HCEC 1CT (cell line): ENCODE measurements at places on chromosomes 12 and 14.

DNA sequence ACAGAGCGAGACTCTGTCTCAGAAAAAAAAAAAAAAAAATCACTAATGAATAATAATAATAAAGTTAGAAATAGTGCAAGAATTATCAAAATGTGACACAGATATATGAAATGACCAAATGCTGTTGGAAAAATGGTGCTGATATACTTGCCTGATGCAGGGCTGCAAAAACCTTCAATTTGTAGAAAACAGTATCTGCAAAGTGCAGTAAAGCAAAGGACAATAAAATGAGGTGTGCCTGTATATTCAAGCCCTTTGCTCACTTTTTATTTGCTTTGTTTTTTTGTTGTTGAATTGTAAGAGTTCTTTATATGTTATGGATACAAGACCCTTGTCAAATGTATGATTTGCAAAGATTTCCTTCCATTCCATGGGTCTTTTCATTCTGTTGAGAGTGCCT is 9.0 kb upstream of the PAPOLA start:
- no peak for DNase-seq

DNA sequence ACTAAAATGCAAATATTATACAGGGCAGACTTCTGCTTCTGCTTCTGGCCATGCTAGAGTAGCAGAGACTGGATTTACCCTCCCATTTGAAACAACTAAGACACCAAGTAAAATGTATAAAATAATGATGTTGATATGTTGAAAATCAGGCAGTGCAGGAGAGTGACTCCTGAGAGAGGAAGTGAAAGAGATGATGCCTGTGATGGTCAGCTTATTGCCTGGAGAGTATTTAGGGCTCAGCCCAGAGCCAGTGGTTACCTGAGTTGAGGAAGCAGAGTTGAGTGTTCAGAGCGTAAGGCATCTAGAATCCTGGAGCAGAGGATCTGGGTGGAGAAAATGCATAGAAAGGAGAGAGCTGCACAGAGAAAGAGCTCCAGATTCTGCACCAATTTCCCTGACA is 131.8 kb upstream of the C14orf180 start:
- no peak for DNase-seq

DNA sequence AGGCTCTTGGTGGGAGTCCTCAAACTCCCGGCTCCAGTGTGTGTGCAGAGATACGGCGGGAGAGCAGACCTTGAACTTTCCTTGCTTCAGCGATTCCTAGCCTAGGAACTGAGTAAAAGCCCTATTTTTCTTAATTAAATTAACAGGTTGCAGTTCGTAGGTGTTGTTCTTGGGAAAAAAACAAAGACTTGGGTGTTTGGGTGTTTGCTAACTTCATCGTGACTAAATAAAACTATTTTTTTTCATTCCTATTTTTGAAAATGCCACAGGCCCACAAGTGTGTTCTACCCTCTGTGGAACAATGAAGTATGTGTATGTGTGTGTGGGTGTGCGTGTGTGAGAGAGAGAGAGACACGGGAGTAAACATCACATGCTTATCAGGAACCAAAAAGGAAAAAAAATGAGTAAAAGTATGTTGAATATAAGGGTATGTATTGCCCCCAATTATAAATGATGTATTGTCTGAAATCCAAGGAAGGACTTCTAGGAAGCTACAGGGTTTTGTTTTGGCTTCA is 651 bp downstream of the TMEM117 start:
- DNase-seq, result no peak

DNA sequence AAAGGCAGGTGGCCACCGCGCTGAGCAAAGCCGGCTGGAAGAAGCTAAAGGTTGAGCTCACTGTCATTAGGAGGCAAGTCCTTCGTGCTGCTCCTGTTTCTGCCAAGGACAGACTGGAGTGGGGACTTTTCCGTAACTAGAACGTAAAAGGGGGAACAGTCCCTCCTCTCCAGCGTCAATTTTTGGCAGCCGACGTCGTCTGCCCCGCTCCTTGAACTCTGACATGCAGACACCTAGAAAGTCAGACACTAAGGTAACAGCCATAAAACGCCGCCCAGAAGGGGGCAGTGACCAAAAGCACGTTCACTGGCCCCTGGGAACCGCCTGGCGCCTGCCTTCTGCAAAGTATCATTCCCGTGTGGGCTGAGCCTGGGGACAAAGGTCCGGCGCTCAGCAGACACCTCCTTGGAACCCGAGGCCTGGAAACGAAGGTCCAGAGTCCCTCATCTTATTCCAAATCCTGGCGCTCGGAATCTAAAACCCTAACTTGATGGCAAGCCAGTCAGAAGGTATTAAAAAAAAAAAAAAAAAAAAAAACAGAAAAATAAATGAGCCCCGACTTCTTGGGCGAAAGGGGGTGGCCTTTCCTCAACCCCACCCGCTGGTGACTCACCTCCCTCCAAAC is 1.1 kb upstream of the LRP1 start:
- DNase-seq, result peak; percentile 39

DNA sequence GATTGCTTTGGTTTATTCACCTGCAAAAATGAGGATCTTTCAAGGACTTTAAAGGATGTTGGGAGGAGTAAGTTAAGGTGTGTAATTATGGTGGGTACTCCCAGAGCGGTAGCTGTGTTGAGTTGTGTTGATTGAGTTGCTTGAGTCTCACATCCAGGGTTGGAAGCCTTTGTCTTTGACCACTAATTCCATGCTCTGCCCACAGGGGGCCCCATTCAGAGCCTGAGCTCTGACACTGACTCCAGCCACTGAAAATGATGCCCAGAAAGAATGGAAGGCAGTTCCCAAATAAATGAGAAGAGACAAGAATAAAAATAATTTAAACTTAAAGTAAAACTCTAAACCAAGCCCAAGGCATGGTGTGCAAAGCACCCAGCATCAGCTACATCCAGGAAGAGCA is 237.4 kb upstream of the PWP1 start:
- no peak for DNase-seq

GRCh38 chr12:124509676-124510300 is 57.6 kb downstream of the NCOR2 start:
- DNase-seq, result no peak

DNA sequence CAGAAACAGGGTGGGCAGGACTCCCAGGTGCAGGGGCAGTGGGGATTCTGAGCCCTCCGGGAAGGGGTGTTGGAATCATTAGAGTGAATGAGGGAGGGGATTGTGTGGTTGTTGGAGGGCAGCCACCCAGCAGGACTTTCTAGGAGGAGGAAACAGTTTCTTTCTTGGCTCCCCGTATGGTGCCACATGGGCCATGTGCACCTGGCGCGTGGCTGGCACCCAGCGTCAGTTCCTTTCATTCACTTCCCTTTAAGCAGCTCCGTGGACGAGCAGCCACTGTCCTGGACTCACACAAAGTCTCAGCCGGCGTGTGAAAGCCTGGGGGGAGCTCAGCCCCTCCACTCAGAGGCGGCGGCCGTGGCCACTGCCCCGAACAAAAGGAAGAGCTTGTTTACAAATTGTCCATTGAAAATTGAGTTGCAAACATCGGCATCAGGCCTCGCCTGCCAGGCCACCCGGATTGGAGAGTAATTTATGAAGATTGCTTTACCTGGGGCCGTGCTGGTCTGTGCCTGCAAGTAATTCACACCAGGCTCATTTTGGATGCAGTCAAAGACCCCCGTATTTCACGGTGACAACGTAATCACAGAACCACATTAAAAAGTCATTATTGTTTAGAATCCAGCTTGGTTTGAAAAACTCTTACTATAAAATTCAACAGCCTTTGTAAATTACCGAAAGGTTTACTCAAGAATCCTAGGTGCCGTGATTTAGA is 101.7 kb upstream of the C14orf180 start:
- DNase-seq, result no peak

GRCh38 chr12:32036477-32037263 is 70.0 kb upstream of the BICD1 start:
- no peak for DNase-seq

DNA sequence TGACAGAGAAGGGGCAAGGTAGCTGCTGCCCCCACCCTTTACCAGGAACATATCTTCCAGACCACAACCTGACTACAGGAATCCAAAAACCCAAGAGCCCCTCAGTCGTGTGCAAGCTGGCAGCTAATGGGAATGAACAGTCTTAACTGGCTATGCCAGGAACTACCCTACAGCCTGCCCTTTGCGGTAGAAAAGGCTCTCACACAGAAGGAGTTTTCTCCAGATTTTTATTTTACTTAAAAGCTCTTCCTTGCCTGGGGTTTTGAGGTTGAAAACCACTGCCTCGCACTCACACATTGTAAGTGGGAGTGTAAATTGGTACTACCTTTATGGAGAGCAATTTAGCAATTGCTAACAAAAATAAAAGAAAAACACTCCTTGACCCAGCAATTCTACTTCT is 28.3 kb downstream of the PITPNM2 start:
- no peak for DNase-seq

GRCh38 chr14:64725261-64725815 is 21.1 kb downstream of the PLEKHG3 start:
- no peak for DNase-seq

GRCh38 chr12:30795410-30796312 is 40.9 kb upstream of the CAPRIN2 start:
- DNase-seq, result peak; percentile 87

DNA sequence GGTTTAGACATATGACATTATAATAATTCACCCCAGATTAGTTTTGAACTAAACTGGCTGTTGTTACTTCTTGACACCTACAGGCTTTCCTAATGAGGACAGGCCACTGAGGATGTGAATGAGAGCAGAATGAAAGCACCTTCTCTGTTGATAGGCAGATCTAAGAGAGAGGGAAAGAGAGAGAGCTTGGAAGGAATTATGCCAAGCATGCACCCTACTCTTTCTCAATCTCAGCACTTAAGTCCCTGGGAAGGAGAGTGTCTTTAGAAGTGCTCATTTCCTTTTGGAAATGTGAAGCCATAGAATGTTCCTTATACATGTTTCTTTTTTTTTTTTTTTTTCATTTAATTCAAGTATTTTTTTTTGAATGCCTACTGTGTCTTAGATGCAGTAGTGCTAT is 49.0 kb downstream of the TBC1D15 start:
- no peak for DNase-seq

- DNase-seq, result no peak
These were observed 149.3 kb upstream of the TMTC2 start for GRCh38 chr12:82537436-82537835.

- no peak for DNase-seq
These were observed 261.8 kb downstream of the ATP23 start for GRCh38 chr12:58202933-58203718.

DNA sequence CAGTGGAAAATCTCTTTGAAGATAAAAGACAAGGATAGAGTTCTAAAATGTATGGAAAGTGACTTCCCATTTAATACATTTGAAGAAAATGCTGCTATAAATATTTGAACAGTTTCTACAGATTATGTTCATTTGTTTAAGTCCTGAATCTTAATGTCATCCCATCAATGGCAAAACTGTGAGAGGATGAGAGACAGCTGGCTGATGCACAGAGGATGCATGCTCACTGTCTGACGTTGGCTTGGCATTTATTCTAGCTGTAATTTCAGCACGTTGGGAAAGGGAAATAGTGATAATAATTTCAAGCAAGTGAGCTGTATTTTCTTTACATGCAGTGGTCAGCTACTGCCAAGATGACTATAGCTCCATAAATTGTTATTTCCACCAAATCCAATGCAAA is 40.5 kb downstream of the PPFIA2 start:
- no peak for DNase-seq

DNA sequence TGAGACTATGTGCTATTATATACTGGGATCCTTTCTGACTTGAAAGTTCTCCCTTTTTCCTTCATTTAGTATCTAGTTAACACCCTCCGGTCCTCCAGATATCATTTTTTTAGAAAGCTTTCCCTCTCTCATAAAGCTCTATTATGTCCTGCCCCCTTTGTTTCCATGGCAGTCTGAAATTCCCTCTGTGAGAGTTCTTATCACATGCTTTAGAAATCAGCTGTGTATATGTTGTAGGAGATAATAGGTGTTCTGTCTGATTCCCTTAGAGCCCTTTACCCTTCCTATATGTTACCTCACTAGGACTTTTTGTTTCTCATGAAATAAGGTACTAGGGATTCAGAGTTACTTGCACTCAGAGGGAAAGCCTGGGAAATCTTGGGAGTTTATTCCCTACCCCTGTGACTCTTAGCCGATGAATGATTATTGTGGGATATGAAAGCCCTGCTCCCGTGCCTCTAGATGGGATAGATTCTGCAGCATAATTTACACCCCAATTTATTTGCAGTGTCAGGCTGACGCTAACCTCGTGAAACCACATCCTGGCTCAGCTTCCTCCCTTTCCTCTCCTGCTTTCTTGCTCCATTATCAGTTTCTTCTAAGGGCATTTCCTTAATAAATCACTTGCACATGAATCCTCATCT is 448.4 kb downstream of the MDGA2 start:
- no peak for DNase-seq

DNA sequence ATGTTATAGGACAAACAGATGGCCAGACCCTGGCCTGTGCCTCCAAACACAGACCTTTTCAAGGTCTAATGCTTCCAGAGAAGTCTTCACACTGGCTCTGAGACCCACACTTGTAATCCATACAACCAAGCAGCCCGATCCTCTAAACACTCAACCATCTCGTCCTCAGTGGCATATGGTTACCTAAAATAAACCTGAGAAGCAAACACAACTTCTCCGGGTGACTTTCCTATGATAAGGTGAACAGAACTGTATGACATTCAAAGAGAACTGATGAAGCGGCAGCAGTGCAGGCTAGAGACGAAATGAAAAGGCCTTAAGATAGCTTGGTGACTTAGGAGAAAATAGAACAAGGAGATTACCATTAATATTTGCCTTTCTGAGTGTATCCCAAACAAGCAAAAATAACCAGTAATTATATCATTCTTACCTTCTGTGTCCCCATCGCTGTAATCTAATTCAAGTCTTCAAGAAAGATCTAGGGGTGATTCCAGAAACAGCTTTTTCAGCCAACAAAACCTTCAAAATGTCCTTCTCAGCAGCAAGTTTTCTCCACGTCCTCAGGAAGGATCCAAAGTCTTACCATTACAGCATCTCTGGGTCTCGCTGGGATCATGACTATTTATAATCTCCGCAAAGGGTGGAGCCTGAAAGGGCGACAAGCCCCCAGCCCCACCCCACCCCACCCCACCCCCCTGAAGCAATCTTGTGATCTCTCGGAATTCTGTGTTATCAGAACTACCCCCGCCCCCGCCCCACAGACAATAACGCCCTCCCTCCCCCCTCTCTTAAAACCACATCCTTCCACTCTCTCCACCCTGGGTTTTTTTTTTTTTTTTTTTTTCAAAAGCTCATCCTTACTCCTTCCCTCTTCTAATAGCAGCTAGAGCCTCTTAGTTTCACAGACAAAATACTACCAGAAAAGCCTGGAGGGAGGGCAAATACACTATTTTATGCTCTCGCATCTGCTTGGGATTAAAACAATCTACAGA is at the start of gene SLC2A3:
Gene SLC2A3 (minus strand): TSS at position 598 of the 992 bp plus-strand sequence. CDS start 153 bp downstream, at position 445.
- DNase-seq, result peak; percentile 92

DNA sequence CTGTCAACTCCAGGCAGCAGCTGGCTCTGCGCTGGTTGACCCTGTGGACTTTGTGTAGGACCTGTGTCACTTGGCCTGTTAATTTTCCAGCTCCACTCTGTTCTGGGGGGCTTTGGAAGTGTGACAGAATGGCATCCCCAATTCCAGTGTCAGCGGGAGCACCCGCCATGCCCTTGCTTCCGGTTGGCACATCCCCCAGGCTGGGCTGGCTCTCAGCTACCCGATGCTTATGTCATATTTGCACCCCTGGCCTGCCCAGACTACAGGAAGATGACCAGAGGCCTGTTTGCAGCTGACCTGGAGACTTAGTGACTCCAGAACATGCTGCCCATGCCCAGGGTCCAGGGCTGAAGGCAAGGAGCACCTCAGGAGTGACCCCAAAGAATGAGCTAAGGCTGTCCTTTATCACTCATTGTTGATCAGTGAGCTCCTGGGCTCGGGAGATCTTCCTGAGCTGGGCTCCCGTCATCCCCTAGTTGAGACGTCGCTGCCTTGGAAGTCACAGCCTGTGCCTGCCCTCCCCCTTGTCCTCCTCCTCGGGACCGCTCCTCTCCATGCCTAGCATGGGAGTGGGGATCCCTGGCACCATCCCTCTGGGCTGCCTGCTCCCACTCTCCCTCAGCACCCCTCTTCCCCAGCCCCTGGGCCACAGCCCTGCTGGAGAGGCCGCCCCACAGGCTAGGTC is 163.4 kb upstream of the RTL1 start:
- DNase-seq, result no peak
